ENCODE measurements at places on chromosomes 4 and X.

- no peak for DNase-seq
These were observed 568.2 kb upstream of the AMOT start for GRCh38 chrX:113408843-113409242.

- no peak for DNase-seq
These were observed 128.0 kb downstream of the ANAPC4 start for GRCh38 chr4:25504932-25505636.

DNA sequence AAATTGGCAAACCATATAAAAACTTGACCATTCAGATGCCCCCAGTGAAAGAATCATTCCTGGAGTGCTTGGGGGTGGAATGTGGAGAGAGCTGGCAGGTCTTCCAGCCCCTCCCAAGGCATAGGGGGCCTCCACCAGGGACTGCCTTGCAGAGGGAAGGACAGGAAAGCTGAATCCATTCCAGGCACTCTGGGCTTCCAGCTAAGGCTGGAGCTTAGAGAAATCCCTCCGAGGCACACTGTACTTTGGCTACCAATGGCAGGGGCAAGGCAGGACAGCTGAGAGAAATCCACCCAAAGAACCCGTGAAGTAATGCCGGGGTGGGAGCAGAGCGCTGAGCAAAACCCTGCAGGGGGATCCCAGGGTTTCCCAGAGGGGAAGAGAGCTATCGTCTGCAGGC, 4.0 kb downstream of the CENPU start:
- DNase-seq, result no peak

DNA sequence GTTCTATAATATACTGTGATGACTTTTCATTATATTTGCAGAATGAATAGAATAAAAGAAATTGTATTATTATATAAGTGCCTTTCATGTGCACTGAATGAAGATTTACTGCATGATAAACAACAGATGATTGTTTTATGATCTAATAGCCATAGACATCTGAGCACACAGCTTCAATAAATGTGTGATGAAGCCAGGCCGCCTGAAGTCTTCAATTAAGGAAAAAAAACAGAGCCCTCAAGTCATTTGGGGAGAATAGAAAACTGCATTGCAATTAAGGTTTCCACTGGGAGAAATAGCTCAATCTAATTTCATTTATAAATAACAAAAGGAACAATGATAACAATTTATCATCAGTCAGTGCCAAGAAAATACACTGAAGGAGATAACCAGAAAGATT, 955.2 kb downstream of the FSTL5 start:
- DNase-seq, result no peak

GRCh38 chr4:173254646-173255045, 79.5 kb downstream of the HMGB2 start:
- DNase-seq, result no peak

GRCh38 chr4:87219632-87220093, 755 bp downstream of the KLHL8 start:
- peak; percentile 74 for DNase-seq

GRCh38 chrX:1252861-1253260, 15.8 kb upstream of the CSF2RA start:
- DNase-seq, result no peak

GRCh38 chr4:89306486-89307177, 968 bp downstream of the GPRIN3 start:
- no peak for DNase-seq

- no peak for DNase-seq
These were observed 1.0 kb downstream of the HMGB2 start for GRCh38 chr4:173332963-173333657.

DNA sequence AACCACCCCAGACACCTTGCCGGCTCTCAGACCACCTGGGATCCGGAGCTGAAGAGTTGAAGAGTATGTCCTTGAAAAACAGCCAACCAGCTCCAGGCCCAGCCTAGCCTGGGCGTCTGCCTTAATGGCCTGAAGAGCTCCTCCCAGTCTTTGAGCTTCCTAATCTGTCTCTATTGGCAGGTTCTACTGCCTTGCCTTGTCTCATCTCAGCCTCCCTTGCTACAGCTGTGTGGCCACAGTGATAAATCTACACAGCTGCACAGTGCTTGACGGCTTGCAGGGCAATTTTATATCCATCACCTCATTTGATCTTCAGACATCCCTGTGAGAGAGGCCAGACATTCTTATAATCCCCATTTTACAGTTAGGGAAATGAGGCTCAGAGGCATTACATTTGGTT, 19.9 kb downstream of the AWAT2 start:
- no peak for DNase-seq

DNA sequence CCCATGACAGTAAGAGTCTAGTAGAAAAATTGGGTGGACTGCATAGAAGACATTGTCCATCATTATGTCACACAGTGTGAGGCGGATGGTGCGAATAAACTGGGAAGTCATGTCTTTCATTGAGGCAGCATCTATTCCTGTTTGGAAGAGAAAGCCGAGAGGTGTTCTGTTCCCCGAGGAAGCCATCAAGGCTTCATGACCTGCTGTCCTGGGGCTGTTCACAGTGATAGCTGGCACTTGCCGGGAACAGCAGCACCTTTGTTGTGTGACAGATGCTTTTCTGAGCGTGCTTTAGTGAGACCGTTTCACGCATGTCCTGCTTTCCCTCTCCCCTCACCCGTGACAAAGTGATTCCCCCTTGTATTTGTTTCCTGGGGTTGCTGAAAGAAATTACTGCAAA, 20.3 kb downstream of the RGS12 start:
- peak; percentile 10 for DNase-seq

DNA sequence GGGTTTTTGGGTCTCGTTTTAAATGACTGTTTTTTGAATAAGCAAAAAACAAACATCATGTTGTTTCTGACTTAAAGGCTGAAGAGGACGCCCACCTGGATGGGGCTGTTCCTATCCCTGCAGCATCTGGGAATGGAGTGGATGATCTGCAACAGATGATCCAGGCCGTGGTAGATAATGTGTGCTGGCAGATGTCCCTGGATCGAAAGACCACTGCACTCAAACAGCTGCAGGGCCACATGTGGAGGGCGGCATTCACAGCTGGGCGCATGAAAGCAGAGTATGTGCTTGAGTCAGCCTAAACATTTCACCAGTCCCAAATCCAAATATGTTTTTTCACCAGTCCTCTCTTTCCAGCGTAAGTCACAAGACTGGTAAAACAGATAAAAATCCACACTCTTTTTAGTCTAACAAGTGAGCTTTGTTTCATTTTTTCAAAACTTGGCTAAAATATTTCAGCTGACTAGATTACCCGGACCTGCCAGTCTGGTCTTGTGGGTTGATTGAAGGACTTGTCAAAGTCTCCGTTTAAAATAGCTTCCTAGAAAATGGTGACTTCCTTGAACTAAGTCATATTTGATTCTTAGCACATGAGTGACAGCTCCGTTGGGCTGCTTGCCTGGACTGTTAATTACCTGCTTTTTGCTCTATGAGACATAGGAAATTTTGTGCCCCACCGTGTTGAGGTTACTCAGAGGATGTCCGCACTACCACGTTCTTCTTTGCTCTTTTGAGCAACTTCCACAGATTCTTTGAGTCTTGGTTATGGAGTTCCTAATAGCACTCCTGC, 20.8 kb downstream of the ENOPH1 start:
- DNase-seq, result no peak

Data from activated CD8-positive, alpha-beta memory T cell treated with anti-CD3 and anti-CD28 coated beads, Interleukin-2, amount 50 U/mL, for 48 hours (primary cell).